ENCODE measurements at places on chromosomes 2 and 18.

GRCh38 chr2:28153851-28154250 is 238.8 kb upstream of the FOSL2 start:
- no peak for DNase-seq

DNA sequence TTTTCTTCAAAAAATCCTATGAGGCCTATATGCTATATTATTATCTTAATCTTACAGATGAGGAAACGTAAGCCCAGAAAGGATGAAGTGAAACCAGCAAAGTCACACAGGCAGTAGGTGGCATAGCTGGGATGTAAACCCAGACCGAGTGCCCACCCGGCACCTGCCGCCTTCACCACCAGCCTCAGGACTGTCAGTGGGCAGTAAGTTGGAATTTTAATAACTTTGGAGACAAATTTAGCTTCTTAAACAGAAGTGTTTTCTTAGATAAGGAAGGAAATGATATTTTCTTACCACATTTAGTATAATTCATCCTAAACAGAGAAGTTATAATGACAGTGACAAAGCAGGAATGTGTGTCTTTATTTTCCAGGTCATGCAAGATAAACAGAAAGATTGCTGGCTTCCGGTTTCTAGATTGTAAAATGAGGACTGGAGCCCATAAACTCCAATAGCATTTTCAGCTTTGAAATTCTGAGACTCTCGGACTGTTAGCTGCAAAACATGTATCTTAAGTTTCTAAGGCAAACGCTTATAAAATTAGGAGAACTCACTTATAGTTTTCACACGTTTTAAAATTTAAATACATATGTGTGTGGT is 59.3 kb downstream of the CD8B2 start:
- no peak for DNase-seq

DNA sequence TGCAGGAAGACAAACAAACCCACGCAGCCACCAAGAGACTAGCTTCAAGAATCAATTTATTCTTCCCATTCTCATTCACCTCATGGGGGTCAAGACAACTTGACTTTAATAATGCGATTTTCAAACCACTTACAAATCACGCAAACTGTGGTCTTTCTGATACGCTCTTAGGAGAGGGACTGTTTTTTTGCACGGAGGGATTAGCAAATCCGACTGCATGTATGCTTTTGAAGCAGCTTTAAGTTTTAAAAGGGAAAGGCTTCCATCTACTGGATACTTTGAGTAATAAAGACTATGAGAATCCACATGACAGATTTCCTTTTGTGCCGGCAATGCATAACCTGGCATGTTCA is 322.9 kb upstream of the KCNJ3 start:
- DNase-seq: no peak

DNA sequence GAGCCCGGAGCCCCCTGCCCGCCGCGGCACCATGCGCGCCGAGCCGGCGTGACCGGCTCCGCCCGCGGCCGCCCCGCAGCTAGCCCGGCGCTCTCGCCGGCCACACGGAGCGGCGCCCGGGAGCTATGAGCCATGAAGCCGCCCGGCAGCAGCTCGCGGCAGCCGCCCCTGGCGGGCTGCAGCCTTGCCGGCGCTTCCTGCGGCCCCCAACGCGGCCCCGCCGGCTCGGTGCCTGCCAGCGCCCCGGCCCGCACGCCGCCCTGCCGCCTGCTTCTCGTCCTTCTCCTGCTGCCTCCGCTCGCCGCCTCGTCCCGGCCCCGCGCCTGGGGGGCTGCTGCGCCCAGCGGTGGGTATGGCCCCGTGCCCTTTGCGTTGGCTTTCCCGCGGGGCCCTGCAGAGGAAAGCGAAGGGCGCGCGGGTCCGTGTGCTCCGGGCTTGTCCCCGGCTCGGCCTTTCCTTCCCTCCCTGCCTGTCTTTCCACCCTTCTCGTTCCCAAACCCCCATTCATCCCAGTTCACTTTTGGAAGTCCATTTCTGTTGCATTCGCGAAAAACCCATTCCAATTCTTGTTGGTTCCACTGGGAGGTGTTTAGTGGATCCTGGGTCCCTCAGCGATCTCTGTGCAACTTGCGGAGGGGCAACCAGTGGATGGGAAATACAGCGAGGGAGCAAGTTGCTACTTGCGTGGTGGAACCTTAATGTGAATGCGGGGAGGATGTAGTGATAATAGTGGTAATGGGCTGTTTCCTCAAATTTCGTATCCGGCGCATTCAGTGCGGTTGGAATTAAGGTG is 599 bp downstream of the ADAM23 start:
- DNase-seq: no peak

- DNase-seq: no peak
Measured at GRCh38 chr2:233491326-233491725, 75.3 kb downstream of the USP40 start.

DNA sequence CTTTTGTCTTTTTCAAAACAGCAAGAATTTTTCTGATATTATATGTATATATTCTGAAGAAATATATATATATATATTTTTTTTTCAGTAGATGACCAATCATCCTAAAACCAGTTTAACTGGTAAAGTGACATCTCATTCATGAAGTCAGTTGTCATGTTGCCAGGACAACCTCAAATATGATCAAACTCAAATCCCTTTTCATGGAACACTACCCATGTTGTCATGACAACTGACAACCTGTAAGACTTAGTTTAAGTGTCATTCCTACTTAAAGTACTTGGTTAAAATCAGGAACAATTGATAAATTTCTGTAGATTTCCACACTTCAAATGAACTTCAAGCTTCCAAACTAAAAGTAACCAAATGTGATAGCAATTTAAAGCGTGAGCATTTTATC is 101.8 kb upstream of the ERBB4 start:
- DNase-seq: no peak

- DNase-seq: no peak
Measured at GRCh38 chr18:65608471-65608870, 142.3 kb upstream of the CDH7 start.

GRCh38 chr2:100630473-100630977 is 67.7 kb downstream of the PDCL3 start:
- no peak for DNase-seq

DNA sequence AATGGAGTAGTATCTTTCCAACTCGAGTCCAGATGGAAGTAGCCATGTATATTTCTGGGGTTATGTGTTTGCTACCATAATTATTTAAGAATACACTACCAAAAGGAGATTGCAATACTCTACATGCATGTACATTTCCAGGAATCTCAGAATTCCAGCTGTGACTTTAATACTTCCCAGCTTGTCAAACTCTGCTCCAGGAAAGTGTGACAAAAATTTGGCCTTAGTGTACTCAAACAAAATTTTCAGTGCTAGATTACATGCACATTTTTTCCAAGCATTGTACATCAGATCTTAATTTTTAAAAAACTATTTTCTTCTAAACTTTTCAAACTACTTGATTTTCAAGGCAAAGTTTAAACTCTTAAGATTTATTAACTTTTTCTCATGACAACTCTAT is 1791.6 kb downstream of the SUCLG1 start:
- DNase-seq: no peak

GRCh38 chr18:46894124-46894523 is 23.2 kb downstream of the PIAS2 start:
- no peak for DNase-seq

DNA sequence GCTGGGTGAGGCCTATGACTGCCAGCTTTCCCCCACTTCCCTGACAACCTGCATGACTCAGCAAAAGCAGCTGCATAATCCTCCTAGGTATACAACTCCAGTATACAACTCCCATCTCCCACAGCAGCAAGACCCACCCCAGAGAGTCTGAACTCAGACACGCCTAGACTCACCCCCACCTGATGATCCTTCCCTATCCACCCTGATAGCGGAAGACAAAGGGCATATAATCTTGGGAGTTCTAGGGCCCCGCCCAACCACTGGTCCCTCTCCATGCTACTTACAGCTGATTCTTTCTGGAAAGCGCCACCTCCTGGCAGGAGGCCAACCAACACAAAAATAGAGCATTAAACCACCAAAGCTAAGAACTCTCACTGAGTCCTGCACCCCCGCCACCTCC is 296.5 kb downstream of the DCC start:
- no peak for DNase-seq

DNA sequence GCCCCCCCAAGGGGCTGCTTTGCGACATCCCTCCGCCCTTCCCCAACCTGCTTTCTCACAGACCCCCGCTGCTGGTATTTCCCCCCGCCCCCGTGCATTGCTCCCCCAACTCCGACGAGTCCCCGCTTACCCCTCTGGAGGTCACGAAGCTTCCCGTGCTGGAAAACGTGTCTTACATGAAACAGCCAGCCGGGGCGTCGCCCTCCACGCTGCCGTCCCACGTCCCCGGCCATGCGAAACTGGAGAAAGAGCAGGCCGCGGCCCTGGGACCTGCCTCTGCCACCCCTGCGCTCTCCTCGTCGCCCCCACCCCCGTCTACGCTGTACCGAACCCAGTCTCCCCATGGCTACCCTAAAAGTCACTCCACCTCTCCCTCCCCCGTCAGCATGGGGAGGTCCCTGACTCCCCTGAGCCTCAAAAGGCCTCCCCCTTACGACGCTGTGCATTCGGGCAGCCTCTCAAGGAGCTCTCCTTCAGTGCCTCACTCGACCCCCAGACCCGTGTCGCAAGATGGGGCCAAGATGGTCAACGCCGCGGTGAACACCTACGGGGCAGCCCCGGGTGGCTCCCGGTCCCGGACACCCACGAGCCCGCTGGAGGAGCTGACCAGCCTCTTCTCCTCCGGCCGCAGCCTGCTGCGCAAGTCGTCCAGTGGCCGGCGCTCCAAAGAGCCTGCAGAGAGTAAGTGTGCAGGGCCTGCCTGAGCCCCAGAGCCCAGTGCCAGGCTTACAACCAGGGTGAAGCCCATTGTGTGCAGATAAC is 183.0 kb downstream of the NYAP2 start:
- DNase-seq: no peak

- no peak for DNase-seq
Measured at GRCh38 chr18:37265382-37265781, 300.2 kb downstream of the CELF4 start.

- no peak for DNase-seq
Measured at GRCh38 chr2:111626037-111626864, 257.7 kb downstream of the ANAPC1 start.

GRCh38 chr18:24658302-24658701 is 197.9 kb downstream of the HRH4 start:
- DNase-seq: no peak

GRCh38 chr18:58335821-58336220 is 291.8 kb downstream of the NEDD4L start:
- no peak for DNase-seq

GRCh38 chr2:64787698-64788097 is 134.0 kb upstream of the SERTAD2 start:
- no peak for DNase-seq

- no peak for DNase-seq
Measured at GRCh38 chr18:21960189-21960588, 209.2 kb upstream of the GATA6 start.
